ENCODE measurements at places on chromosomes 7 and 10. TPM values are rescaled to one million over a fixed set of nuclear protein-coding genes. Genes with fewer than 3 reads are reported as not detected.

DNA sequence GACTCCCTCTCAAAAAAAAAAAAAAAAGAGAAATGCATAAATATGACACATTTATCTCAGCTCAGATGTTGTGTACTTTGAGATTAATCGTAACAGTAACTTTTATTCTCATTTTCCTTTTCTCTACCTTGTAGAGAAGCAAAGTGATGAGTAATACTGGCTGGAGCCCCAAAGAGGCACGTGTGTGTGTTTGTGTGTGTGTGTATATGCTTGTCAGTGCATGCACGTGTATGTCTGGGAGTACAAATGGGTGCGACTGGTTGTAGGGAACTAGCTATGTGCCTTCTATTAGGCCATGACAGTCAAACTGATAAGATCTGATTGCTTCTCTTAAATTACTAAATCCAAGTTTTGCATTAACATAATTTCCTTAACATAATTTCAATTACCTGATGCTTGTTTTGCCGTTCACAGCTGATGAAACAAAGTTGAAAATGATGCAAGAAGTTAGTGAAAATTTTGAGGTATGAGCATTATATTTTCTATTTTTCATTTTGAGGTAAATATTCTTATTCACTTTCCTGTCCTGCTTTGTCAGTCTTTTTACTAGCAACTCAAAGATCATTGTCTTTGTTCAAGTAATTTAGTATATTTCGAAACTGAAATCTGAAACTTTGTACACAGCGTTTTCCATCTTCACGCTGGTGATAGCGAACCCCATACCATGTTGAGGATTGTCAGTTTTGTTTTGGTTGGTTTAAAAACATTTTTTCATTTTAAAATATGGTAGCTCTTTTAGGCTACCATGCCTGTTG is 3.4 kb downstream of the TRRAP start:
- DNase-seq: no peak

SLC35G1 gene
- 4.1 TPM for total RNA-seq

PNLIPRP2 gene
- not detected for total RNA-seq

DNA sequence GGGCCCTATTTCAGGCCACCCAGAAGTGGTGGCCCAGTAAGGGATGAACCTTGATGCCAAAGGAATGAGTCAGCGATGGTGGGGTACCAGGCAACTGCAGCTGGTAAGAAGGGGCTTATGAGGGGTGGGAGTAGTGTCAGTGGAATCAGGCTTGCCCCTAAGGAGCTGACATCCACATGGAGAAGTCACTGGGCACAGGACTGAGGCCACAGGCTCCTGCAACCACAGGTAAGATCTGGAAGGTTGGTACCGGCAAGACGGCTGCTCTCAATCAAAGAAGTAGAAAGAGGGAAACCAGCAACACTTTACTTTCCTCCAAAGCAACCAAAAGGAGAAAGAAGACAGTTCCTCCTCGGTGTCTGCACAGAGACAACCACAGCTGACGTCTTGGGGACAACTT is 2.5 kb downstream of the GCK start:
- DNase-seq: no peak

DNA sequence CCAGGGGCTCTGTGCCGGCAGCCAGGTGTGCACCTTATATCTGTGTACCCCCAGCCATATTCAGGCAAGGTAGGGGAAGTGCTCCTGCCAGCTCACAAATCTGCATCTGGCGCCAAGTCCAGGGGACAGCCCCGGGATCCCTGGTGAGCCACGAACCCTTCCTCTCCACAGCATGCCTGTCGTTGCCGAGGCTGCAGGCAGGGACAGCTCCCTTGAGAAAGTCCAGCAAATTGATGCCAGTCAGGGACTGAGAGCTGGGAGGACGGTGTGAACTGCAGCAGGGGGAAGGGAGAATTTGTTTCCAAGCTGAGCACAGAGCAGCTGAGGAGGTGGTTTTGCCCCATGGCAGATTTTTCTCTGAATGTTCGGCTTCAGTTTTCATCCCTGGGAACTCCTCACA is 919 bp downstream of the PLA2G12B start:
- DNase-seq: no peak

- DNase-seq: no peak
Measured at GRCh38 chr10:3978174-3978573, 193.2 kb upstream of the KLF6 start.
